ENCODE measurements at places on chromosomes 2 and 18. TPM values are rescaled to one million over a fixed set of nuclear protein-coding genes. Genes with fewer than 3 reads are reported as not detected.

GRCh38 chr2:54271189-54271588 lies 15.2 kb upstream of the TSPYL6 start:
- DNase-seq: no peak

Gene HOXD10
- 17.2 TPM for total RNA-seq

Gene MYCN
- total RNA-seq: not detected

Gene ANKRD36C
- total RNA-seq: 22.5 TPM

Gene LIMS3
- 3.9 TPM for total RNA-seq

Gene PROC
- not detected for total RNA-seq

- no peak for DNase-seq
These were observed 52.5 kb upstream of the LTBP1 start for GRCh38 chr2:32894119-32894728.

Gene ST8SIA3
- total RNA-seq: not detected

- DNase-seq: no peak
These were observed 104.4 kb upstream of the DNMT3A start for GRCh38 chr2:25446122-25446521.

DNA sequence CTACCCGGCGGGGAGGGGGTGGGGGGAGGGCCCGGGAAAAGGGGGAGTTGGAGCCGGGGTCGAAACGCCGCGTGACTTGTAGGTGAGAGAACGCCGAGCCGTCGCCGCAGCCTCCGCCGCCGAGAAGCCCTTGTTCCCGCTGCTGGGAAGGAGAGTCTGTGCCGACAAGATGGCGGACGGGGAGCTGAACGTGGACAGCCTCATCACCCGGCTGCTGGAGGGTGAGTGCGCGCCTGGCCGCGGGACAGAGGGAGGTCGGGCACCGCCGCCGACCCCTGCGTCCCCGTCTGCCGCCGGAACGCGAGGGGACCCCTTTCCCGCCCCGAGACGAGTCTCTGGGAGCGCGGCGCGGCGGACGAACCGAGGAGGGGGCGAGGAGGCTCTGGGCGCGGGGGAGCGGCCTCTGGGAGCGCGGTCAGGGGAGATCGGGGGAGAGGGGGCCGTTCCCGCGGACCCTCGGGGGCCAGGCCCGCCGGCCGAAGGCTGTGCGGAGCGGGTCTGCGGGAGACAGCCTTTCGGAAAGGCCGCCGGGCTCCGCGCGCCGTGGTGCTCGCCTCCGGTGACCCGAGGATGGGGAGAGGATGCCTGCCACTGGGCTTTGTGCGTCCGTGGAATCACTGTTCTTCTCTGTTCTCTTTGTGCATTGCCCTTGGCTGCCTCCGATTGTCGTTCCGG lies 463 bp downstream of the PPP1CB start:
- peak; percentile 62 for DNase-seq

- DNase-seq: no peak
These were observed 72.5 kb downstream of the NFATC1 start for GRCh38 chr18:79468119-79468789.

DNA sequence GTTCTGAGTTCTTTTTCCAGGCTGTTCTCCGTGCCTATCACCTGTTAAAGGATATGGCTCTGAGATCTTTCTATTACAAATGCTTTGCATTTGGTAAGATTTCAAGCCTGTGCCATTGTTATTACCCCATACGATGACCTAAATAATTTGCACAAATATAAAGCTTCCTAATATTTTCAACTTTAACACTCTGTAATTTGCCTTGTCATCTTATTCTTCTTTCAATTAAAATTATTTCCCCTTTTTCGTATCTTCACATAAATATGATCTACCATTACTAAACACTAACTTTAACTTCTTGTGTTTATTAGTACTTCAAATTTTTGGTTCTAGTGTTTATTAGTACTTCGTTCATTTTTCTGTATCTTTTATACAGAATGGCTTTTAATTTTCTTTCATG lies 3.2 kb upstream of the MSL3B start:
- DNase-seq: no peak

Measured in GM23248 (cell line).